Activated CD8-positive, alpha-beta T cell treated with anti-CD3 and anti-CD28 coated beads for 36 hours (primary cell): ENCODE measurements at places on chromosomes 6 and 20. TPM values are rescaled to one million over a fixed set of nuclear protein-coding genes. Genes with fewer than 3 reads are reported as not detected.

ILRUN gene
- total RNA-seq, result 51.8 TPM

ADGRF4 gene
- total RNA-seq, result not detected

DEF6 gene
- total RNA-seq, result 99.1 TPM

CCR6 gene
- total RNA-seq, result 0.23 TPM

ADAM33 gene
- not detected for total RNA-seq

DEFB124 gene
- not detected for total RNA-seq

- no peak for DNase-seq
Measured at GRCh38 chr6:6829872-6830685, 241.6 kb downstream of the LY86 start.

DNA sequence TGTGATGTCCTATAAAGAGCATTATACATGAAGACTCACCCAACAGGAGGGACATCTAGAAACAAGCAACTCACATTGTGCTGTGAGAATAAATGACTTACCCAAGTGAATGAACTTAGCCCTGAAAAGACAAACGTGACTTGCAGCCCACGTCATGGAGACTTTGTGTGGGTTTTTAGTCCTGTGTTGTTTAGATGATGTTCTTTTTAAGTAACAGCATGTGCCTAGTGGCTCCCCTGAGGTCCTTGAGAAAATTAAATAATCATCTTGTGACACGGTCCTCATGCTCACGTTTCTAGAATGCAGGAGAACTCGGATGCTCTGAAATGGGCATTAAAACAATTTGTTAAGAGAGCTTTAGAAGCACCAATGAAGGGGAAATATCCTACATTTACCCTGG lies 165.1 kb downstream of the SASH1 start:
- DNase-seq, result no peak

DNA sequence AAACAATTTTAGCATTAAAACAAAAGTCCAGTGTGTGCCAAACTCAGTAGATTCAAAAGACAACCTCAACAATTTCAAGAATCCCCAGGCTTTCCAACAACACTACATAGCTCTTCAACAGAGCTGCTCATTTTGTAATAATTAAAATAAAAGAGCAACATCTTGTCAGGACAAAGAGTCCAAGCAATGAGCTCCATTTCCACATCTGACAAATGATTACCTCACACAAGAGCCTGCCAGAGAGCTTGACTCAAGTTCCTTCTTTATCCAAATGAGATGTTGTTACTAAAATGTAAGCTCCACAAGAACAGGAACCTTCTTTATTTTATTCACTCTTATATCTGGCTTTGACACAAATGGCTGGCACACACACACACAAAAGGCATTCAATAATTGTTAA lies 449.8 kb downstream of the HACE1 start:
- no peak for DNase-seq

GRCh38 chr20:32907886-32908285 lies 49.2 kb downstream of the EFCAB8 start:
- DNase-seq, result no peak

DNA sequence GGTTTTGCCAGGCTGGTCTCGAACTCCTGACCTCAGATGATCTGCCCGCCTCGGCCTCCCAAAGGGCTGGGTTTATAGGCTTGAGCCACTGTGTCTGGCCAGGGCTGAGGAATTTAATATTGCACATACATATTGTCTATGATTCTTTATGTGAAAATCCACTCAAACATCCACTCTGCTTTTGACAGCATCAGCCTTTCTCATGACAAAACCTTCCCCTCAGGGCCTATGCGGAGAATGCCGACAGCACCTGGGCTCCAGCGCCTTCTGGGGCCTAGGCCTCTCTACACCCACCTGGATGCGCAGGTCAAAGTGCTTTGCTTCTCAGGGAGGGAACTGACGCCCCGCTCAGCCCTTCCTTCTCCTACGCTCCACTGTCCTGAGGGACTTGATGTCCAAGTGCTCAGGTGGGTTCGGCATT lies 5.4 kb downstream of the RAMACL start:
- DNase-seq, result no peak
